ENCODE measurements at places on chromosomes 13 and 19.

- DNase-seq: no peak
Observed at GRCh38 chr19:40625406-40626120, 24.4 kb downstream of the LTBP4 start.

GRCh38 chr19:37329686-37330085 lies 41.2 kb upstream of the ZNF527 start:
- DNase-seq: no peak

DNA sequence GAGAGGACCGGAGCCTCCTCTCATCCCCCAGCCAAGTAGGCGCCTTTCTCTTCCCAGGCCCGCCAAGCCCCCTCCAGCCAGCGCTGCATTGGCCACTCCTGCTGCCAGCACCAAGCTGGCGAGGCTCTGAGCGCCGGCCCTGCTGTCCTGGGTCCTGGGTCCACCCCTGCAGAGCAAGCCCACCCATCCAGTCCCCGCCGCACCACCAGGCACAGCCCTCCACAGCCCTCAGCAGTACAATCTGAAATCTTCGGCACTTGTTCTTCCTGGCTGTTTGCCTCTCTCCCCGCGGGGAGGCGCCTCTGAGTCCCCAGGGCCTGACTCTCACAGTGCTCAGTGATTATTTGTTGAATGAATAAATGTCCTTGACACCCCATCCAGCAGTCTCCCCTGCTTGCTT lies 236.4 kb upstream of the SGCG start:
- DNase-seq: no peak

DNA sequence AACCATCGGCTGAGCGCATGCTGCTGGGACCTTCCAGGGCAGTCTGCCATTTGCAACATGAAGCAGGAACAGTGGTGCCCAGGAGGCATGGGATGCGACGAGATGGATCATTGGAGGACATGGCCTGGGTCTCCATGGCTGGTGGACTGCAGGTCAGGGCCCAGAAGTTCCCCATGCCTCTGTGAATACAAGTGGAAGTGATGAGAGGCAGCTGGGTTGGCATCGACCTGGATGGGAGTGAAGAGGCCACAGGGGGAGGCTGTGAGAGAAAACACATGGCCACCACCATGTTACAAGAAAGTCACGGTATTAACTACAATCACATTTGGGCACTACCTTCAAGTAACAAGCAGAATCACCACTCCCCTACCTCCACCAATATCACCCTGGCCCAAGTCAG lies 262.0 kb downstream of the FOXO1 start:
- DNase-seq: no peak

- DNase-seq: peak; percentile 59
Observed at GRCh38 chr13:27446986-27447583, 3.3 kb downstream of the MTIF3 start.
